ENCODE measurements at places on chromosomes 13 and 19.
A peak's percentile ranks its signal among the peaks of the same experiment; 100 is the strongest.

DNA sequence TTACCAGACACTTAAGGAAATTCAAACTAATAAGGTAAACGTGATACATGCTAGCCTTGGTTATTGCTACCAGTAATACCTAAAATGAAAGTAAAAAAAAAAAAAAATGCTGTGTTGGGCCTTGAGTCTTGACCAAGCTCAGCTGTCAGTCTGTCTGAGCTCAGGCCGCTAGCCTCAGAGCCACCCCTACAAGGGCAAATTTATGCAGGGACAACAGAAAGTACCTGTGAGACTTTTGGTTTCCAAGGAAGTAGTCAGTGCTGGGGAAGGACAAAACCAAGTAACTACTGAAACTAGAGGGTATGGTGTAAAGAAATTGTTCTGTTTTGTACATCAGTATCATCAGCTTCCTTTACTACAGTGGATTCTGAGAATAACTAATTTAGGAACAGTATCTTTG, 134.3 kb upstream of the SLITRK5 start:
- no peak for DNase-seq

- no peak for DNase-seq
Observed at GRCh38 chr19:35083691-35084508, 31.7 kb upstream of the FXYD3 start.

DNA sequence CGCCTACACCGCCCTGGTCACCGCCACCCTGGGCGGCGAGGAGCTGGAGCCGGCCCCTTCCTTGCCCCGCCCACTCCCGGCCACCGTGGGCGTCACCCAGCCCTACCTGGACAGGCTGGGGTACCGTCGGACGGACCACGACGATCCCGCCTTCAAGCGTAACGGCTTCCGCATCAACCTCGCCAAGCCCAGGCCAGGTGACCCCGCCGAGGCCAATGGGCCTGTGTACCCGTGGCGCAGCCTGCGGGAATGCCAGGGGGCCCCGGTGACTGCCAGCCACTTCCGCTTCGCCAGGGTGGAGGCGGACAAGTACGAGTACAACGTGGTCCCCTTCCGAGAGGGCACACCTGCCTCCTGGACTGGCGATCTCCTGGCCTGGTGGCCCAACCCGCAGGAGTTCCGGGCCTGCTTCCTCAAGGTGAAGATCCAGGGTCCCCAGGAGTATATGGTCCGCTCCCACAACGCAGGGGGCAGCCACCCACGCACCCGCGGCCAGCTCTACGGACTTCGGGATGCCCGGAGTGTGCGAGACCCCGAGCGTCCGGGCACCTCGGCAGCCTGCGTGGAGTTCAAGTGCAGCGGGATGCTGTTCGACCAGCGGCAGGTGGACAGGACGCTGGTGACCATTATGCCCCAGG, 7.0 kb downstream of the CILP2 start:
- DNase-seq, result no peak

DNA sequence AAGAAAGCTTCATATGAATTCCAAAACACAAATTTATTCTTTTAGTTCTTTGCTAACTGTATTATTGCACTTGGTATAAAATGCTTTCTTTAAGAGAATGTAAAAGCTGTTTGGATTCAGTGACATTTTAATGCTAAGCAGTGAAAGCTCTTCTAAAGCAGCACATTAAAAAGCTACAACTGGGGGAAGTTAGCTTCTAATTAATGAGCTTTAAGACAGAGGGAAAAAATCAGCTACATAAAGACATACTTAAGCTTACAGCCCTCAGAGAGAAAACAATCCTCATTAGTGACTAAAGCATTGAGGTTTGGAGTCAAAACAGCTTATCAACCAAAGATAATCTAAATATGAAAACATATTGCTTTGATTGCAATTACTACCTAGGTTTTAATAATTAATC, 1222.2 kb upstream of the SPRY2 start:
- DNase-seq, result no peak

DNA sequence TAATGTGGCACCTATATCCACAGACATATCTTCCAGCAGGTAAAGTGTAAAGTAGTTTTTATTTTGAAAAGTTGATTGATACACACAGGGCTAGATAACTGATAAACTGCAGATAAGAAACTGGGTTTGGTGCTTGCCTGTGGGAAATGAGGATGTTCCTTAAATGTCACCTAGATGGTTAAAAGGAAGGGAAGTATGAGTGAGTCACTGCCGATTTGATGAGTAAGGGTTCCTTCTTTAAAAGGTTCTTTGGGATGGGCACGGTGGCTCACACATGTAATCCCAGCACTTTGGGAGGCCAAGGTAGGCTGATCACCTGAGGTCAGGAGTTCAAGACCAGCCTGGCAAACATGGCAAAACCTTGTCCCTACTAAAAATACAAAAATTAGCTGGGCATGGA, 73.8 kb upstream of the FRY start:
- DNase-seq, result no peak

DNA sequence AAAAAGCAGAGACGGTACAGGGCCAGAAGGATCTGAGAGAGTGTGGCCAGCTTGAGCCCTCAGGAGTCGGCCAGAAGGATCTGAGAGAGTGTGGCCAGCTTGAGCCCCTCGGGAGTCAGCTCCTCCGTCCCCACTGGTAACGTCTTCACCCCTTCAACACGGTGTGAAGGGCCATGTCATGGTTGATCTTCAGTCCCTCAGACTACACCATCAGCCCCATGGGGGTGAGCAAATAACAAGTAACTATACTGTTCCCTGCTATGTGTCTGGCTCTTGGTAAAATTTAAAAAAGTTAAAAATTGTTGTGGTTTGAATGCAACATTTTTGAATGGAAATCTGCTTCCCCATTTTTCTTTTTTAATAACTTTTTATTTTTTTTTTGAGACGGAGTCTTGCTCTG, 1.6 kb upstream of the ZNF8 start:
- no peak for DNase-seq

DNA sequence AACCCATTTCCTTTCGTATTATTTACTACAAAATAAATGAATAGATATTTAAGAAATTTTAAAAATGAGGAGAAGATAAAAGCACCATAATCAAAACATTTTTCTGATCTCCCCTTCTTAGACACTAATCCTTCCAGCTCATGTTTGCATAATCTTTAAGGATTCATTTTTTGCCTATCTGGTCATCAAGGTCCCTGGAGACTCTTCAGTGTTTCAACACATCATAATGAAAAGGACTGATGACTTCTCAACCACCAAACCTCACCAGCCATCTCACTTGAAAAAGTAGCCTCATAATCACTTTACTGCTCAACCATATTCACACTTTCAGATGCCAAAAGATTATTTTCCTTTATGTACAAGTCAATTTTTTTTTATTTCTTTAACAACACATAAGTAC, 80.1 kb downstream of the DCLK1 start:
- DNase-seq, result no peak

DNA sequence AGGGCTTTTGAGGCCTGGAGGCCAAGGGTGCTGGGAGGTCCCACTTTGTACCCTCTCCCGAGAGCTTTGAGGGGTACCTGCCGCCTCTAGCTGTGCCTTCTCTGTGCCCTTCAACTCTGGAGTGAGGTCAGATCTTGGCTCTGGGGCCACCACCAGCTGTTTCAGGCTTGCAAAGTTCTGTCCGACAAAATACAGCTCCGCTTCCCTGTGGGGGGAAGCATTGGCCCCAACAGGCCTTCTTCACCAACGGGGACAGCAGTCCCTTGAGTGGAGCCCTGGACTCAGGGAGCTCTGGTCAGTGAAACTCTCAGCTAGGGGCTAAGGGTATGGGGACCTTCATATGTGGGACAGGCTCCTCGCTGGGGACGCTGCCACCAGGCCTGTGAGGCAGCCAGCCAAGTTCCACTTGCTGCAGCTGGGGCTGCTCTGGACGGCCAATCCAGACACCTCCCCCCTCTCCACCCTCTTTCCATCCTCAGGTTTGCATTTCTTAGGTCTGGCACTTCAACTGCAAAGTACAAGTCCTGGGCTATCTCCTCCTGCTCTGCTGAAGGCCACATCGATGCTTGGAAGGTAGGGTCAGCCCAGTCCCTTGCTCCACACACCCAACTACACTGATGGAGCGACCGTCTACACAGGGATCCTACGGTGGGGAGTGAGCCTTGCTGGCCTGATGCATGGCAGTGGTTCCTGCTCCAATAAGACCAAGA, 46.8 kb downstream of the C13orf46 start:
- peak; percentile 5 for DNase-seq

- DNase-seq, result no peak
Observed at GRCh38 chr19:49016067-49016839, 638 bp downstream of the LHB start.

- DNase-seq, result no peak
Observed at GRCh38 chr13:24032252-24032651, 128.3 kb upstream of the SPATA13 start.

GRCh38 chr13:33154911-33155310, 130.6 kb downstream of the STARD13 start:
- no peak for DNase-seq

GRCh38 chr13:114304346-114305034, 9.8 kb upstream of the CHAMP1 start:
- no peak for DNase-seq

GRCh38 chr19:50549927-50550593, 18.2 kb downstream of the LRRC4B start:
- DNase-seq, result no peak

DNA sequence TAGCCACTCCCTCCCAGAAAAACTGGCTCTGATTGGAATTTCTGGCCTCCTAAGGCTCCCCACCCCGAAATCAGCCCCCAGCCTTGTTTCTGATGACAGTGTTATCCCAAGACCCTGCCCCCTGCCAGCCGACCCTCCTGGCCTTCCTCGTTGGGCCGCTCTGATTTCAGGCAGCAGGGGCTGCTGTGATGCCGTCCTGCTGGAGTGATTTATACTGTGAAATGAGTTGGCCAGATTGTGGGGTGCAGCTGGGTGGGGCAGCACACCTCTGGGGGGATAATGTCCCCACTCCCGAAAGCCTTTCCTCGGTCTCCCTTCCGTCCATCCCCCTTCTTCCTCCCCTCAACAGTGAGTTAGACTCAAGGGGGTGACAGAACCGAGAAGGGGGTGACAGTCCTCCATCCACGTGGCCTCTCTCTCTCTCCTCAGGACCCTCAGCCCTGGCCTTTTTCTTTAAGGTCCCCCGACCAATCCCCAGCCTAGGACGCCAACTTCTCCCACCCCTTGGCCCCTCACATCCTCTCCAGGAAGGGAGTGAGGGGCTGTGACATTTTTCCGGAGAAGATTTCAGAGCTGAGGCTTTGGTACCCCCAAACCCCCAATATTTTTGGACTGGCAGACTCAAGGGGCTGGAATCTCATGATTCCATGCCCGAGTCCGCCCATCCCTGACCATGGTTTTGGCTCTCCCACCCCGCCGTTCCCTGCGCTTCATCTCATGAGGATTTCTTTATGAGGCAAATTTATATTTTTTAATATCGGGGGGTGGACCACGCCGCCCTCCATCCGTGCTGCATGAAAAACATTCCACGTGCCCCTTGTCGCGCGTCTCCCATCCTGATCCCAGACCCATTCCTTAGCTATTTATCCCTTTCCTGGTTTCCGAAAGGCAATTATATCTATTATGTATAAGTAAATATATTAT, 6.1 kb downstream of the FOSB start:
- DNase-seq, result no peak

GRCh38 chr13:72430923-72431322, 296.5 kb downstream of the MZT1 start:
- DNase-seq, result no peak

DNA sequence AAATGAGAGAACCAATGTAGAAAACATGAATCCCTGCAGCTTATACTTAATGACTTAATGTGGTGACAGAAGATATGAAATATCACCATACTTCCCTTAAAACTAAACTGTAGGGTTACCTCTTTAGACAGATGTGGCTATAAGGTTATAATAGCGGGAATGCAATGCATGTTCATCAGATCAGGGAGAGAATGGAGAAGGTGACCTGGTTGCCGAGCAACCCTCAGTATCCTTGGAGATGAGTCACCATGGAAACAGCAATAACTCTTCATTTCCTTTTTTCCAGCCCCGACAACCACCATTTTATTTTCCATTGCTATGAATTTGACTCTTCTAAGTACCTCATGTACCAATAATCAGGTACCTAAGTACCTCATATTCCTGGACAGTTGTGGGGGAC, 28.0 kb upstream of the ZNF835 start:
- no peak for DNase-seq

DNA sequence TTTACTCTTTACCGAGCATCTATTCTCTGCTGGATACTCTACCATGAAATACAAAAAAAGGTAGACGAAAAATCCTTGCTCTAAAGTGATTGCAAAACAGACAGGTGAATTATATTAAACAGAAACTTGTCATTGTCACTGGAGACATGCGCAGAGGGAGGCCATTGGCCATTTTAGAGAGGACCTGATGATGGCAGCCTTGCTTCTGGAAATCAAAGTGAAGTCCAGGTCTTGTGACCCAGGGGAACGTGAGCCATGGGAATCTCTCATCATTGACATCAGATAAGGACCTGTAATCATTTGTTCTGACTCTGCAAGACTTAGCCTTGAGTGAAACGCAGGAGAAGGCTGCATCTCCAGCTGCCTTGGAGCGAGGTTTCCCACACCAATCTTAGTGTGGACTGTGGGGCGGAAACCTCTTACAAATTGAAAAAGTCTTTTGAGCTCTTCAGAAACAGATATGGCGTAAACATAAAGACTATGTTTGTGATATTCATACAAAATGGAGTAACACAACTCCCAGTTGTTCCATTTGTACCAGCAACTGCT, 16.8 kb upstream of the SLC46A3 start:
- DNase-seq, result no peak

GRCh38 chr19:18118420-18119012, 20.9 kb downstream of the MAST3 start:
- DNase-seq, result no peak

- no peak for DNase-seq
Observed at GRCh38 chr19:54011507-54012211, 20.2 kb downstream of the CACNG6 start.

- DNase-seq, result no peak
Observed at GRCh38 chr13:81395368-81395767, 1054.4 kb upstream of the SPRY2 start.

- peak; percentile 26 for DNase-seq
Observed at GRCh38 chr13:38191016-38191415, 158.6 kb upstream of the UFM1 start.

DNA sequence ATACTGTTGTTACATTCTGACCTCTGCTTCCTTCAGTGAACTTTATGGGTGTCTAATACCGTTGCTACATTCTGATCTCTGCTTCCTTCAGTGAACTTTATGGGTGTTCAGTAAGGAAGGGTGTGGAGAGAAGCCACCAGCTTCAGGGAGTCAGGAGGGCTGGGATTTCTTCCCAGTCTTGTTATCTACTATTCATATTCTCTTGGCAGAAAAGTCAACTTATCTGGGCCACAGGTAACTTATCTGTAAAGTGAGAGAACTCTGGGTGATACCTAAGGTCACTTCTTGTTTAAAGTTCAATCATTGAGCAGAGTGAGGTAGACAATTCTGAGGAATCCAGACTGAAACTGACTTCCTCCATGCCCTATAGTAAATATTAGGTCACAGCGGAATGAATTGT, 71.2 kb upstream of the STK24 start:
- DNase-seq, result no peak

DNA sequence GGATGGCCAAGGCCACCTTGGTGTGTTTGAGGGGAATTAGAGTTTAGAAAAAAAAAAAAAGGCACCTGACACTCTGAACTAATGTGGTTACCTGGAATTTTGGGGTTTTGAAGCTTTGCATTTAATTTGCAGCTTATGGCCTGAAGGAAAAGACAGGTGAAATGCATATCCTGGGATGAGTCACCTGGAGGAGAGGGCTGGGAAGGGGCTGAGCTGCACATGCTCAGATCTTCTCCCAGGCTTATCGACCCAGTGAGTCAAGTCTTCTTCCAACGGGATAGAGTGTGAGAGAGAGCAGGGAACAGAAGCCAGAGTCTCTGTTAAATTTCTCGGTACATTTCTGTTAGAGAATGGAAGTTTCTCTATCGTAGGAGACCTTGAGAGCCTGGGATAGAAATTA, 29.7 kb upstream of the ALOX5AP start:
- DNase-seq, result no peak

- peak; percentile 29 for DNase-seq
Observed at GRCh38 chr19:49820125-49820524, 2.0 kb downstream of the MED25 start.

Data from WERI-Rb-1 (cell line).